ENCODE measurements at places on chromosomes 6 and 20.
A peak's percentile ranks its signal among the peaks of the same experiment; 100 is the strongest.

DNA sequence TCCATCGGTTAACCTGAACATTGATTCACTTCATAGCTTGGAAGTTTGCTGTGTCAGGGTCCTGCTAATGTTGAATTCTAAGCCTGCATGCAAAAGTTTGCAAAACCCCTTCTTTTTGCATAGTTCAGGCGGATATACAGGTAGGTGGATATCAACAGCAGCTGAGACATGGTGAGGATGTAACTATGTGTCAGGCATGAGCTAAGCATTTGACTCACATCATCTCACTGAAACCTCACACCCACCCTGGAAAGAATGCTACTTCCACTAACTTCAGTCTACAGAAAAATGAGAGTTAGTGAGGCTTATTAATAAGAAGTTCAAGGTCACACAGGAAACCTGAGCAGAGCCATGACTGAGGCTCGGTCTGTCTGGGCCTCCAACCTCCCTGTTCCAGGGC lies 276.9 kb downstream of the BMP7 start:
- DNase-seq = no peak

GRCh38 chr6:136628996-136629395 lies 78.8 kb upstream of the MAP7 start:
- DNase-seq = no peak

DNA sequence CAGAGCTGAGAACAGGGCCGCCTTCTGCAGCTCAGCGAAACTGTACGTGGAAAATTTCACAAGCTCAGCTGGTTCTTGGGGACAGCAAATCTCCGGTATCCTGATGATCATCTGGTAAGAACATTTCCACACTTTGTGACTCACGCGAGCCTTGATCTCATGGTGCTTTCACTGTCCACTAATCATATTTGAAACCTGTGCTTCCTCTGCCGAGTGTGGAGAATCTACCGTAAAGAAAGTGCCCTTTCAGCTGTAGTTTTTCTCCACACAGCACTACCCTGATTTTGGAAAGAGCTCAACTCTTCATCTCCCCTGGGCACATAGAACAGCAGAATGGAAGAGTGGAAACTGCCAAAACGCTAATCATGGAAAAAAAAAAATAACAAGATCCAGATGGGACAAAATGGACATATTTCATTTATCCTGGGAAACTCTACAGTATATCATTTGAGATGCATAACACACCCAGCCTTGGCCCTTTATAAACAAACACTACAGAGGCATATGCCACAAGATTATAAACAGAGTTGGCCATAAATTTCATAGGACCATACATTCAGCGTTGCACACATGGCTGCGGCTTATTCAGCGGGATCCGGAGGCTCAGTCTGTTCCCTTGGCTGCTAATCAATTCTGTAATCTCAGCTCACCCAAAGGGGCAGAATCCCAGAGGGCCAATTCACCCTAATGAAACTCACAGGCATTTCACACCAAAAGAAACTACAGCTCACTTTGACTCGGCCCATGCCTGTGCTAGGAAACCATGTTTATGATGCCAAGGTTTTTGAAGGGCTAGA lies 434.5 kb downstream of the HDGFL1 start:
- no peak for DNase-seq

- DNase-seq = no peak
Measured at GRCh38 chr6:137352859-137353258, 133.7 kb upstream of the IFNGR1 start.

DNA sequence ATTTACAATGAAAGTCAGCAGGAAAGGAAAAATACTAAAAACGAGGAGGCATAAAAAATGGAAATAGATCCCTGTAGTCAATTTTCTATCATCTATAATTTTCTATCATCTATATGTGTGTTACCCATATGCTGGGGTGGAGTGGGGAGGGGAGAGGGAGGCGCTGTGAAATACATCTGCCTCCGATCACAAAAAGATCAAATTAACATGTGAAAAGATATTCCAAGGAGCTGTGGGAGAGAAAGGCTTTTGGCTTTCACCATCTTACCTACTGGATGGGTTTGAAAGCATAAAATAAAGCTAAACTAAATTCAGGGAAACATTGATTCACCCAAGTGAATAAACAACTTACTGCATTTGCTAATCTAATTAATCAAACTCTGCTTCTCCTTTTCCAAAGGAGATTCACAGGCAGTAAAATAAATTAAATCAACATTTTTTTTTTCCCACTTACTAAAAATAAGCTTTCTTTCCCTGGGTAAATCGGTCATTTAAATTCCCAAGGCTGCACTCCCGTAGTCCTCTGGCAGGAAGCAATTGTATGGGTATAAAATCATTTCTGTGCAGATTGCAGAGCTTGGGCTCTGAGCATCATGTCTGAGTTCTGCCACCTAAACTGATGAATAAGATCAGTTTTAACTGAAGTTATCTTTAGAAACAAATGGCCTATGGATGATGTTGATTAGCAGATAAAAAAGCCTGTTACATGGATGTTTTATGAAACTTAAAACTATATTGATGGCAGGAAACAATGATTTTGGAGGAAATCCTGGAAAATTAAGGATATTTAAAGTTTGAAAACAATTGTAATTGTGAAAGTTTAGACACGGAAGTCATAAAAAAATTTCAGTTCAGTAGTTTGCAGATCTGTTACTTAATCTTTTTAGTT lies 147.9 kb downstream of the SOX4 start:
- DNase-seq = no peak

DNA sequence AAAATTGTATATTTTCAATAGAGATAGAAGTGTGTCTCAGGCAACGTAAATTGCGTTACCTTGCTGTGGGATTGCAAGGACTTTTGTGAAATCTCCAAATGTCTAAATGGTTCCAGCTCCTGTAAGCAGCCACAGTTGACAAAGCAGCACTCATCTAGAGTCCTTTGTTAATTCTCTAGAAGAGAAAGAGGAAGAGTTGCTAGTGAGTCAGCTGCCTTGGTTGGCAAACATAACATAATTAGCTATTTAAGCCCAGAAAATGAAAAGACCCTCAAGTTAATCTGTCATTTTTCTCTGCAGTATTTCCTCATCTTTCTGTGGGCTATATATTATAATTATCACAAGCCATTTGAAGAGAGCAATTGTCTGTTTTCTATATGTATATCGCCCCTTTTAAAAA lies 66.4 kb upstream of the FABP7 start:
- no peak for DNase-seq

GRCh38 chr20:8662433-8662954 lies 406.4 kb upstream of the PLCB4 start:
- DNase-seq = no peak

- DNase-seq = no peak
Measured at GRCh38 chr6:88517737-88518136, 351.6 kb upstream of the CNR1 start.

DNA sequence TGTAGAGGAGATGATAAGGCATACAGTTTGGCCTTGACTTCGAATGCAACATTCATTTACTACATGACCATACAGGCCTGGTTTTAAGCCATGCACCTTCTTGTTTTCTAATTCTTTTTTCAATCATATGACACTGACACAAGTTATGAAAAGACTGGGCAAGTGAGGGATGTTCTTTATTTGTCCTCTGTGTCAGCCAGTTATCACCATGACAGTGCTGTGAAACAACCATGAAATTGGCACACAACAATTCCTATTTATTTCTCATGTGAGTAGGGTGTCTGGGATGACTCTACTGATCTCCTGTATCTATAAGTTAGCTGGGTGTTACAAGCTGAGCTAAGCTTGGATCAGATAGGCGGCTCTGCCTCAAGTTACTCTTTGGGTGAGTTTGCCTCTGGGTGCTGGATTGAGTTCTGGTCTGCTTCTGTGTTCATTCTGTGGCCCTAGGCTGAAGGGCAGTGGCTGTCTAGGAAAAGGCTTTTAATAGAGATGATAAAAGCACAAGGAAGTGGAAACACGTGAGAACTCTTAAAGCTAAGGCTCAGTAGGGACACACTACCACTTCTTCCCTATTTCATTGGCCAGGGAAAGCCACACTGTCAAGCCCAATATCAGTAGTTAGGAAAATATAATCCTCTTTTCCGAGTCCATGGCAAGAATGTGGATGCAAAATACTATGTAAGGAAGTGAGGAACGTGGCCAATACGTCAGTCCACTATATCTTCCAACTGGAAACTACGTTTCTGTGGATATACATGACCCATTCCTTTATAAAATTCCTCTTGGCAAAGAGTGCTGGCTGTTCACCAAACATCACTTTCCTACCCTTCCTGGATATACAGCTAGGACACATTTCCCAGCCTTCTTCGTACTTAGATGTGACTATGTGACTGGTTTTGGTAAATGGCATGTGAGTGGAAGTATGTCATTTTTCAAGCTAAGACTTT lies 126.2 kb upstream of the RNF24 start:
- DNase-seq = no peak

- DNase-seq = no peak
Measured at GRCh38 chr6:23305325-23305943, 736.1 kb downstream of the HDGFL1 start.

GRCh38 chr6:1053586-1053985 lies 258.3 kb upstream of the FOXQ1 start:
- no peak for DNase-seq

GRCh38 chr6:73455865-73456629 lies 4.0 kb upstream of the CGAS start:
- no peak for DNase-seq

DNA sequence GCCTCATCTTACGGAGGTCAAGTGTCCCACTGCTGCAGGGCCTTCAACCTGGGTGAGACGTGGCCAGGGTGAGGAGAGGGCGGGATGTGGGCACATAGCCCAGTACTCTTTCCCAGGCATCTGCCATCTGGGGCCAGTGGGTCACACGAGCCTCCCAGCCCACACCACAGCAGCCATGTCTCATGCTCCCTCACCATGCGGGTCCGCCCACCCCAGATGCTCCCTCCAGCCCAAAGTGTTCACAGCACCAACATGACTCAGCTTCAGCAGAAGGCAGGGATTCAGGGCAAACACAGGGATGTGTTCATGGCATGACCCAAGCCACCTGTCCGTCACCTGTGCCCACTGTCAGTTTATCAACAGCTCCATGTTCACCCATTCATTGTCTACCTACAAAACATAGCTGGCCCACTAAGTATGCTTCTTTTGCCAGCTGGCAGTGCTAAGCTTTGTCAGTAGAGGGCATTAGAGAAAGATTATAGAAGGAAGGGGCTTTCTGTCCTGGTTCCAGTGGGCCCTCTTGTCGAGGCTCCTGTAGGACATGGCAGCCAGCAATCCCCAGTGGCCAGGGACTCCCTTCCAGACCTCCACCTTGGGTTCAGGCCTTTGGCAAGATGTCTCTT lies 109.2 kb downstream of the FOXF2 start:
- DNase-seq = no peak

GRCh38 chr6:16956361-16956760 lies 145.5 kb upstream of the STMND1 start:
- no peak for DNase-seq

GRCh38 chr20:1567392-1568162 lies 10.1 kb upstream of the SIRPD start:
- no peak for DNase-seq

DNA sequence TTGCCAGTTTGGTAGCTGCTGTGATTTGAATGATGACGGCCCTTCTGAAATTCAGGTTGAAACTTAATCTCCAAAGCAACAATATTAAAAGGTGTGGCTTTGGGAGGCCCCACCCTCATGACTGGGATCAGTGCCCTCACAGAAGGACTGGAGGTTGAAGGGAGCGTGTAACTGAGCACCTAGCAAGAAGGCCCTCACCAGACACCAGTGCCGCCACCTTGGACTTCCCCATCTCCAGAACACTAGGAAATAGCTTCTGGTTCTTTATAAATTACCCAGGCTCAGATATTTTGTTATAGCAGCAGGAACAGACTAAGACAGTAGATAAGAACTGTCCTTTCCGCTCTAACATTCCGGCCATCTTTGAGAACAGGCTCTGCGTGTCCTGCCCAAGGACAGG lies 243.1 kb downstream of the DLL1 start:
- no peak for DNase-seq

GRCh38 chr6:45532721-45533210 lies 155.0 kb upstream of the SUPT3H start:
- DNase-seq = no peak

DNA sequence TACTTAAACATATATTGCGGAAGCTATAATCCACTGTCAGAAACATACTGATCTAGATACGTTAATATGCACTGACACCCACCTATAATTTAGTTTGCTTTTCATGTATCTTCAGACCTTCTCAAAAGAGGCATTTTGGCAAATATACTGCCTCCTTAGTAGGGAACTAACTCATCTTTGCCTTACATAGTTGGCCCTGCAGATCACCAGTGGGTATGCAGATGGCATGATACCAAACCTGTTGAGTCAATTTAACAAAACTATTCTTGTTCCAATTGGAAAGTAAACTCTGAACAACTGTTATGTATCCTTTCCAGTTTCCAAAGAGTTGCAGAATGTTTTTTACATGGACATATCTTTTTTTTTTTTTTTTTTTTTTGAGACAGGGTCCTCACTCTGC lies 35.6 kb upstream of the TBC1D20 start:
- no peak for DNase-seq

GRCh38 chr6:150144294-150144868 lies 1.5 kb downstream of the PPP1R14C start:
- DNase-seq = no peak

GRCh38 chr20:57480444-57481160 lies 44.3 kb downstream of the CTCFL start:
- peak; percentile 19 for DNase-seq

GRCh38 chr20:21516861-21517565 lies 3.1 kb upstream of the NKX2-2 start:
- no peak for DNase-seq

DNA sequence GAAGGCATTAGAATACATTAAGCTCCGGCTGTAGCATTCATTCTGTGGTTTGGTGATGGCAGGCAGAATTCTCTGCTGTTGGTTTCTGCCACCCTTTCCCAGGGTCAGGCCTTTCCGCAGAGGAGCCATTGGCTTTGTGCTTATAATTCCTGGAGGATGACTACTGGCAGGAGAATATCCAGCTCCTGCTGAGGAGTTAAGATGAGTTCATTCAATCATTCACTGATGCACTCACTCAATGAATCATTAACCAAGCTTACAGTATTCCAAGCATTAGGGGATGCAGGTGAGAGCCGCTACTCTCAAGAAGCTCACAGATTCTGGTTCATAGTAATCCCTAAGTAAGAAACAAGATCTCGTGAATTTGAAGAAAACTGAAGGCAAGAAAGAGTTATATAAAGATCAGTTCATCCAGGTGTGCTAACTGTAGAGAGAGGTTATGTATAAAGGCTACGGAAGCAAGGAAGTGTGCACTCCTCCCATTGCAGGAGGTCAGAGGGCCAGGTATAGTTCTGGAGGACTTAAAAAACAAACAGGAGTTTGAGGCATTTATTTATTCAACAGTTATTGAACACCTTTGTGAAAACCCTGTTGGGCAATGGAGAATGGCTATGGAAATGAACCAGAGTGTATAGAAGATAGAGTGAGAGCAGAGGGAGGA lies 75.5 kb downstream of the HMGN3 start:
- no peak for DNase-seq
